ENCODE measurements at places on chromosomes 13 and 19.

DNA sequence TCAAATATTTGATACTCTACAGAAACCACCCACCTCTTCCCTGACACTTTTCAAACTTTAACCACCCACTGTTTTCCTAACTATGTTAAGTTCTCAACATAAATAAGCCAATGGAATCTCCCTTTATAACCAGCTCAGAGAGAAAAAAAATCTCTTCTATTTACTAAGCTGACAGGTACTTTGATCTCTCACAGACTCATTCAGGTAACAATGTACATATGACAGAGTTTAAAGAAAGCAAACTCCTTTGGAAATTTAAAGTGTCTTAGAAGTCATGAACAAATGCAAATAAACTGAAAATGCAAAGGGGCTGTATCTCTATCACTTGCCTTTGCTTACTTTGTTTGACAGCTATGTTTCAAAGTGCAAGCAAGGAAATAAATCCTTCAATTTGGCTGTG, 109.3 kb downstream of the KLF12 start:
- DNase-seq: no peak

DNA sequence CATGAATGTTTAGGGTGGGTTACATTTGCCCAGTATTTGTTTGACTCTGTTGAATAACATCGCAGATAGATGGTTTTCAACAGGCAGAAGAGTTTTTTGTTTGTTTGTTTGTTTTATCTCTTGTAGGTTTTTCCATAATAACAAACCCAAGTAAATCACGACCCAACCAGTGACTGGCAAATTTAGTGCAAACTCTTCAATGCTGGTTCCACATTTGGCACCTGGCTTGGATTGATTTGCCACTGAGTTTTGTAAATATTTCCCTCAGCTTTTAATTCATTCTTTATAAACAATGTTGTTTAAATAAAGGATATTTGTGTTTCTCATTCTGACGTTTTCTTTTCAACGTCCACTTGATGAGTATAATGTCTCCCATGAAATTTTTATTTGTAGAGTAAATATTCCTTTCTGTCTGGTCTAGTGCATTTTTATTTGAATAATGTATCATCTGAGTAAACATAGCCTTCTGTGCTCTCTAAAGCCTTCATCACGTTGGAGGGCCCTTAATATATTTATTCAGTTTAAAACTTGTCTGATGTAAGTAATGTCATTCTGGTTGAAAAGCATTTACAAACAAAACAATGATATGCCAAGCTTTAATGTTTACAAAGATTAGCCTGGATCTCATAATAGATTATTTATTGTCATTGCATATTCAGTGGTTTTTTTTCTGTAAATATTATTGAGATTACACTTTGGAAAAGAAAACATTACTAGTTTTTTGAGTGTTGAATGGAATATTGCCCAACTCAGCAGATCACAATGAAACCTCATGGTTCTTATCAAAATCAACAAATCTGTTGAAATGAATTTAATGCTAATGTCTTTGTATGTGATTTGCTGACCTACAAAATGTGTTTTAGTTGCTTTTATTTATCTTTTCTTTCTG, 90.4 kb upstream of the PEG3 start:
- no peak for DNase-seq

DNA sequence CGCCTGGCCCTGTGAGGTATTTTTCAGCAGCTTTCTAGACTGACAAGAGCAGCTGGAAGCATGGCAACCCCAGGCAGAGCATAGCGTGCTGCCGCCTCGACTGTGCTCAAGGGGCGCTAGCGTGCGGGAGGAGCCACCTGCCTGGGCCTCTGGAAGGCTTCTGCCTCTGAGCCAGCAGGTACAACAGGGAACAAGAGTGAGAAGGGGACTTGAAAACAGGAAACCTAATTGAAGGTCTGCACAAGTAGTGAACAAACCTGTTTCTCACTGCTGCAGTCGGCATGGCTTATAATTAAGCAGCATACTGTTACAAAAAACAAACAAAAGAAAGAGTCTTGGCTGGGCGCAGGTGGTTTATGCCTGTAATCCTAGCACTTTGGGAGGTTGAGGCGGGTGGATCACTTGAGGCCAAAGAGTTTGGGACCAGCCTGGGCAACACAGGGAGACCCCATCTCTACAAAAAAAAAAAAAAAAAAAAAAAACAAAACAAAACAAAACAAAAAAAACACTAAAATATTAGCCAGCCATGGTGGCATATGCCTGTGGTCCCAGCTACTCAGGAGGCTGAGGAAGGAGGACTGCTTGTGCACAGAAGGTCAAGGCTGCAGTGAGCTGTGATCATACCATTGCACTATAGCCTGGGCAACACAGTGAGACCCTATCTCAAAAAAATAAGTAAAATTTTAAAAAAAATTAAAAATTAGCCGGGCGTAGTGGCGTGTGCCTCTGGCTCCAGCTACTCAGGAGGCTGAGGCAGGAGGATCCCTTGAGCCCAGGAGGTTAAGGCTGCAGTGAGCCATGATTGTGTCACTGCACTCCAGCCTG, 12.6 kb upstream of the GARRE1 start:
- DNase-seq: no peak

GRCh38 chr19:17137417-17137816, 61.8 kb downstream of the MYO9B start:
- no peak for DNase-seq

DNA sequence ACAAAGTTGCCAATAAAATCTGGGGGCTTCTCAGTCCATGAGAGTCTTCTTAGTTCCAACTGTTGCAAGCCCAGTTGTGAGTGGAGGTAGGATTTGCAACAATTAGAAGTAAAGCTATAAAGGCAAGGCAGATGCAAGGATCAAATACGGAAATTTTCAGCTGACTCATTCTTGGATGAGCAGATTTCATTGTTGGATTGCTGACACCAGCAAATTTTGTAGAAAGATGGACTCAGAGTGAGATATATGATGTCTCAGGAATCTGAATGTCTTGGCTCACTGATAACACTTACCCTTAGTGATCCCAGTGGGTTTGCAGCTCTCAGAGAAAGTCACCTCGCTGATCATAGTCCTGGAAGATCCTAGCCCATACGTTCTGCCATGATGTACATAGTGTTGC, 209.0 kb downstream of the GPC6 start:
- no peak for DNase-seq

GRCh38 chr13:108495646-108496361, 133.6 kb upstream of the MYO16 start:
- no peak for DNase-seq

DNA sequence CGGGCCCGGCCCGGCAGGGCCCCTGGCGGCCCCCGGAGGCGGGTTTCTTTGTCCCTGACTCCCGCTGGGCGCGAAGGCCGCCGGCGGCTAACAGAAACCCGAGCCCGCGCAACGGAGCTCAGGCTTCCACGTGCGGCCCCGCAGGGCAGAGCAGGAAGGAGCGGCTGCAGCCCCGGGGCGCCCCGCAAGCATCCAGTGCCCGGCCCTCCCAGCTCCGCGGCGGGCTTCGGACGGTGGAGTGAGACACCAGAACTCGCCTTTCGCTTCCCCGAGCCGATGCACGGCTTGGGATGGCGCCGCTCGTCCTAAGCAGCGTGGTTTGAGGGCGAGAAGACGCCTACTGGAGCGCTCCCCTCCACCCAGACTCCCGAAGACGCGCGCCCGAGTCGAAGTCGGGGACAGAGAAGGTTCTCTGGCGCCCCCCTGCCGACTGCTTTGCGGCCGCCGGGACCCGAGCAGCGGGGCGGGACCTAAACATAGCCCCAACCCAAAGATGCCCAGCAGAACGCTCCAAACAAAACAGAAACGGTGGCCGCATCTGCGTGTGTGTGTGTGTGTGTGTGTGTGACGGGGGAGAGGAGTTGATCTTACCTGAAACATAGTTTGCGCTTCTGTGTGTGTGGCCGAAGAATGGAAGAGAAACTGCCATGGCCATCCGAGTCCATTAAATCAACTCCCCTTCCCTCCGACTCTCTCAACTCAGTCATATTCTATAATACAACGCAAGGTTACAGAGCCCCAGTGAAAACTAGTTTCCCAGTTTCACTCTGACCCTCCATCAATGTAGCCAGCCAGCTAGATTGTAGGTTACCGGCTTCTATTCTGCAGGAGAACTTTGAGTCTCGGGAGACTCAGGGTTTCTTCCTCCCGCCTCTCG, 629 bp upstream of the FGF9 start:
- no peak for DNase-seq

- DNase-seq: no peak
Observed at GRCh38 chr13:114235697-114236096, 1.0 kb downstream of the CDC16 start.

DNA sequence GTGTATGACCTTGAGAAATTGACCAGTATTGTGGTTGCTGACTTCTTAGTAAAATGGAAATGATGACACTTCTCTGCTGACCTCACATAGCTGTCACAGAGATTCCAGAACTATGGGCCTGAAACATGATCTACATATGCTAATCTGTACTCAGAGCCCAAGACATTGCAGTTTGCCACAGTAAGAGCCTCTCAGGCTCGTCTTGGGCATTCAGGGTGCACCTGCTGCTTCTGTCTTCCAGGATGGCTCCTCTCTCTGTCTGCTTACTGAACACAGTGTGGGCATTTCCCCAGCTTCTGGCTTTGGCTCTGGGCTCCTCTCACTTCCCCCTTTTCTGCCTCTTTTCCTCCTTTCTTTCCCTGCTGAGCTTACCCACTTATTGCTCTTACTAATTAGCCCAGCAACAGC, 22.3 kb upstream of the SLC46A3 start:
- DNase-seq: no peak

- DNase-seq: no peak
Observed at GRCh38 chr13:38309397-38309796, 40.3 kb upstream of the UFM1 start.

GRCh38 chr19:55247621-55248099, 11.2 kb downstream of the PPP6R1 start:
- no peak for DNase-seq

GRCh38 chr19:32287811-32288227, 57.6 kb upstream of the ZNF507 start:
- DNase-seq: no peak

- DNase-seq: no peak
Observed at GRCh38 chr19:9013988-9014387, 3.8 kb upstream of the MUC16 start.

- no peak for DNase-seq
Observed at GRCh38 chr13:70668983-70669382, 560.7 kb upstream of the KLHL1 start.

- no peak for DNase-seq
Observed at GRCh38 chr13:76720821-76721220, 165.4 kb downstream of the KCTD12 start.

GRCh38 chr13:25771202-25771601, 280.6 kb downstream of the SHISA2 start:
- DNase-seq: no peak

GRCh38 chr13:40875583-40875982, 86.2 kb downstream of the SLC25A15 start:
- DNase-seq: no peak

GRCh38 chr19:15506074-15506571, 2.2 kb upstream of the CYP4F22 start:
- DNase-seq: no peak

DNA sequence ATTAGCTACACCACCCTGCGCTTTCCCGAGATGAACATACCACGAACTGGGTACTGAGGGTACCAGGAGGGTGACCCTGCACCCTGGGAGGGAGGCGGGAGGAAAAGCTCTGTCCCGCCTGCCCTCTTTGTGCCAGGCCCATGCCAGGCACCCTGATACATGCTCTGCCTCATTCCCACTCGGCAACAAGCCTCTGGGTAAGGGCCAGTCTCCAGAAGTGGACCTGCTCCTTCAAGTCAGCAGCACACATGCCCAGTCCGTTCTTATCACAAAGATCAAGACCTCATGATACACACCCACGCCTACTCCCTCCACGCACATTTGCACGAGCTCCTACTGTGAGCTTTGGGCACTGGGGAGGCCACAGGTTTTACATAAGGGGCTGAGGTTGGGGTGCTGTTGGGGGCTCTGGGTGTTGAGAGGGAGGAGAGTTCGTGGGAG, 2.0 kb upstream of the FFAR1 start:
- DNase-seq: no peak
